ENCODE measurements at places on chromosomes 4 and X.
A peak's percentile ranks its signal among the peaks of the same experiment; 100 is the strongest.

DNA sequence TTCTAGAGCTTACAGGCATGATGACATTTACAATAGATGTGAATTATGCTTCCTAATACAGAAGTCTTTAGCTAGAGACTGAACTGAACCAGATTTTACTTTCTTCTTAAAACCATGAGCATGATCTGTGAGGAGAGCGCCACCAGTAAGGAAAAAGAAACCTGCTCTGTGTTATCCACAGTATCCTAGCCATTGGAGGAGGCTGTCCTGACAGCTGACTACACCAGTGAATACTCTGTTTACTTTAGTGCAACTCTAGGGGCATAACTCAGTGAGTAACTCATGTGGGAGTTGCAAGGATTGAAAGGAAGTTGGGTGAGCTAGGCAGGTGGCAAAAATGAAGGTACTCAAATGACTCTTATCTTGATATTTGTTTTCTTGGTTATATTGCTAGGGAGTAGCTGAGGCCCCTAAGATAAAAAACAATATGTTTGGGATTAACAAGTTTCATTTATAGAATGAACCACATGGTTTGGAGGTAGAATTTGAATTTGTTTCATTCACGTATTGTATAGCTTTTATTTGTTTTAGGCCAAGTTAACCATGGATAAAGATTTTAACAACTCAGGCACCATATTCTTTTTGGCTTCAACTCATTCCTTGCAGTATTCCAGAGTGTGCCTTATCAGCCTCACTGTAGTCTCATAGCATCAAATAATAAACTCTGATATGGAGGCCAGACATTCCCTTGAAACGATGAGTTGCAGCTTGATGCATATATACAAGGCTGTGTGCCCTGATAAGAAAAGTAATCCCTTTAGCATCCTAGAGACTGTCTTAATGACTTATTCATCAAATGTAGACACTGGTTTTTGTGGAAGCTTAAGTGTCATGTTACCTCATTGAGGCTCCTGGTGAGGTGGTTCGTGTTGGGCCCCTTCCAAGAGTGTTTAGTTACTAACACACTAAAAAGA is 2.5 kb downstream of the BMP3 start:
- DNase-seq: no peak

GRCh38 chr4:128570387-128570975 is 239.0 kb upstream of the JADE1 start:
- DNase-seq: peak; percentile 68

GRCh38 chr4:139815778-139816601 is 150.4 kb downstream of the MGST2 start:
- DNase-seq: peak; percentile 93

- no peak for DNase-seq
These were observed 1381.5 kb upstream of the ADGRL3 start for GRCh38 chr4:59818656-59819055.

Data from lung microvascular endothelial cell (primary cell).